GM23248 (cell line): ENCODE measurements at places on chromosomes 4 and X.

- no peak for DNase-seq
These were observed 20.0 kb upstream of the HOPX start for GRCh38 chr4:56701161-56701480.

GRCh38 chr4:3527914-3528876 is 4.0 kb downstream of the LRPAP1 start:
- no peak for DNase-seq

- no peak for DNase-seq
These were observed 590.7 kb downstream of the BCOR start for GRCh38 chrX:39507034-39507433.

DNA sequence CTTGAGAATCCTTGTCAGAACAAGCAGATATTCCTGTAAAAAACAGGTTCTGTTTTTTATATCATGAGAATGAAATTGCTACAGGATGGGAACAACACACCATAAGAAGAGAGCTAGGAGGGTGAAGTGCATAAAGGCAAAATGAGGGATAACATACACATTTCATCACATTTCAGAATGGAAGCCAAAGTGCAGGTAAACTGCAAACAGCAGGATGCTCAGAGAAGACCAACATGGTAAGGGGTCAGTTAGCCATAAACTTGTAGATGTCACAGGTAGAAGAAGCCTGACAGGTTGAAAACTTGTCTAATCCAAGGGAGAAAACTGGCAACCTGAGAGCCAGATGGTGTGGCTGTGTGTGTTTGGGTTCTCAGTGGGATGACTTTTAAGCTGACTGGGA is 88.9 kb upstream of the FAT1 start:
- no peak for DNase-seq

DNA sequence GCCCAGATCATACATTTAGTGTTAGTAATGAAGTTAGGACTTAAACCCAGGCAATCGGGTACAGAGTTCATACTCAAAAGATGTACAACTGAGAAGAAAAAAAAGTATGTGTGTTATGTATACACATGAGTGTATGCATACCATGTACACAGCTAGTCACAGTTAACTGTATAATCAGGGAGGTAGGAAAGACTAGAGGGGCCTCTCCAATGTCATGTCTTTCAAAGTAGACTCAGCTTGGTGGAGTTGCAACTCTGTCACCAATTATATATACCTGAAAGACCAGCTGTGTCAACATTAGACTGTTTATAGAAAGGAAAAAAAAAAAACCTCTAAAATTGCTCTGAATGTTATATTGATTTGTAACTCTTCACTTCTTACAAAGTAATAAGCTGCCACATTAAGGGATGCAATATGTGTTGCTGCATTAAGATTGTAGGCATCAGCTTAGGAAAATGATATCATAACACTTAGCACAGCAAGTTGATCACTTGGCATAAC is 167.5 kb downstream of the DCTD start:
- no peak for DNase-seq

- DNase-seq: peak; percentile 91
These were observed 12.4 kb upstream of the PACRGL start for GRCh38 chr4:20687864-20688263.

- DNase-seq: no peak
These were observed 153.2 kb downstream of the KLF8 start for GRCh38 chrX:56385336-56385735.

DNA sequence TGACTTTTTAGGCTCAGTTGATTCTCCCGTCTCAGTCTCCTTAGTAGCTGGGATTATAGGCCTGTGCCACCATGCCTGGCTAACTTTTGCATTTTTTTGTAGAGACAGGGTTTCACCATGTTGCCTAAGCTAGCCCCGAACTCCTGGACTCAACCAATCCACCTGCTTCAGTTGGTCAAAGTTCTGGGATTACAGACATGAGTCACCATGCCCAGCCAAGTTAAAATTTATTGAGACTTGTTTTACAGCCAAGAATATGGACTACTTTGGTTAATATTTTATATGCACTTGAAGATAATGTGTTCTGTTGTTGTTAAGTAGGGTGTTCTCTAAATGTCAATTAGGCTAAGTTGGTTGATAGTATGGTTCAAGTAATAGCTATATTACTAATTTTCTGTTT is 58.7 kb downstream of the CYTL1 start:
- no peak for DNase-seq

- no peak for DNase-seq
These were observed 83.6 kb downstream of the HPGD start for GRCh38 chr4:174438711-174439110.

DNA sequence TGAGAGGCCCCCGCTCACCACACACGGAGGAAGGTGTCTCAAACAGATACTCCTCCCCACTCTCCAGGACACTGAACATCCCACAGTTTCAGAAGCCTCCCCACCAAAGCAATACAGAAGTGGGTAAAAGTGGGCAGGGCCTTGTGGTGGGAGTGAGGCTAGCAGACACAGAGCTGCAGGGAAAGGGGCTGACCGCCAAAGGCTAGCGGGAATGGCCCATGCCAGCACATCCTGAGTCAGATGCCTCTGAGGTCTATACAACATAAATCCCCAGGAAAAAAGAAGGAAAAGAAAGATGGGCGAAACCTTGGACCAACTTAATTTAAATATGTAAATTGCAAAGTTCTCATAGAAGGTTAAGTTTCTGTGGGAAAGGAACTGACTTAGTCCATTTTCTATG is 21.9 kb upstream of the ARHGAP10 start:
- DNase-seq: peak; percentile 36

GRCh38 chr4:79046016-79046592 is 106.9 kb upstream of the PAQR3 start:
- DNase-seq: no peak

DNA sequence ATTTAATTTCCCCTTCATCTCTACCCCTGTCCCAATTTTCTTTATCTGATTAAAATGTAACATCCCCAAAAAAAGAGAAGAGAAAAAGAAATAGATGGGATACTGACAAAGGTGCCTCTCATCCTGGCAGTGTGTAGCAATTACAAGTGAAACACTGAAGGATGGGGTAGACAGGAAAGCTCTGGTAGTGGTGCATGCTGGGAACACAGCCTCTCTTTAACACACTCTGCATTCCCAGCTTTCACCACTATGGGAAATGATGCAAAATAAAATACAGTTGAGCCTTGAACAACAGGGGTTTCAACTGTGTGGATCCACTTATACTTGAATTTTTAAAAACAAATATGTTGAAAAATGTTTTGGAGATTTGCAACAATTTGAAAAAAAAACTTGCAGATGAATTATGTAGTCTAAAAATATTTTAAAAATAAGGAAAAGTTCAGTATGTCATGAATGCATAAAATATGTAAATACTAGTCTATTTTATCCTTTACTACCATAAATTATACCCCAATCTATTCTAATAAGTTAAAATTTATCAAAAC is 239.2 kb upstream of the DDX53 start:
- no peak for DNase-seq

- DNase-seq: no peak
These were observed 189.6 kb downstream of the TENM3 start for GRCh38 chr4:182432819-182433218.

DNA sequence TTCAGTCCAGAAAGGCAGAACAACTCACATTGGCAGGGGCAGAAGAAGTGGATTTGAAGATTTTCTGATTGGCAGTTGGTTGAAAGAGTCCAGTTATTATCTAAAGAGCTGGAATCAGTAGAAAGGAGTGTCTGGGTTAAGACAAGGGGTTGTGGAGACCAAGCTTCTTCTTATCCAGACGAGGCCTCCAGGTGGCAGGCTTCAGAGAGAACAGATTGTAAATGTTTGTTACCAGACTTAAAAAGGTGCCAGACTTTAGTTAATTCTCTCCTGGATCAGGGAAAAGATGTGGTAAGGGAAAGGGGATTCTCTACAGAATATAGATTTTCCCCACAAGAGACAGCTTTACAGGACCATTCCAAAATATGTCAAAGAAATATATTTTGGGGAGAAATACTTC is 36.7 kb upstream of the TLR3 start:
- peak; percentile 21 for DNase-seq

GRCh38 chrX:133402042-133402453 is 13.2 kb downstream of the GPC4 start:
- peak; percentile 65 for DNase-seq

- peak; percentile 31 for DNase-seq
These were observed 11.0 kb upstream of the DUSP9 start for GRCh38 chrX:153635788-153636668.

- peak; percentile 51 for DNase-seq
These were observed 347.8 kb upstream of the PITX2 start for GRCh38 chr4:110970642-110971041.

DNA sequence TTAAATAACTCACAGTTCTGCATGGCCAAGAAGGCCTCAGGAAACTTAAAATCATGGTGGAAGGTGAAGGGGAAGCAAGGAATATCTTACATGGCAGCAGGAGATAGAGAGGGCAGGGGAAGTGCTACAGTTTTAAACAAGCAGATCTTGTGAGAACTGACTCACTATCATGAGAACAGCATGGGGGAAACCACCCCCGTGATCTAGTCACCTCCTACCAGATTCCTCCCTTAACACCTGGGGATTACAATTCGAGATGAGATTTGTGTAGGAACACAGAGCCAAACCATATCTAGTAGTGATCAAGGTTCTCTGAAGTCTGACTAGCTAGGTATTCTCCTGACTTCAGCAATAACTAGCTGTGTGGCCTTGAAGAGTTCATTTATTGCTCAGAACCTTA is 56.0 kb downstream of the BANK1 start:
- DNase-seq: no peak

GRCh38 chrX:57772637-57773036 is 92.6 kb upstream of the NLRP2B start:
- DNase-seq: peak; percentile 6

- DNase-seq: peak; percentile 39
These were observed 85.6 kb downstream of the SHROOM2 start for GRCh38 chrX:9871701-9872268.

DNA sequence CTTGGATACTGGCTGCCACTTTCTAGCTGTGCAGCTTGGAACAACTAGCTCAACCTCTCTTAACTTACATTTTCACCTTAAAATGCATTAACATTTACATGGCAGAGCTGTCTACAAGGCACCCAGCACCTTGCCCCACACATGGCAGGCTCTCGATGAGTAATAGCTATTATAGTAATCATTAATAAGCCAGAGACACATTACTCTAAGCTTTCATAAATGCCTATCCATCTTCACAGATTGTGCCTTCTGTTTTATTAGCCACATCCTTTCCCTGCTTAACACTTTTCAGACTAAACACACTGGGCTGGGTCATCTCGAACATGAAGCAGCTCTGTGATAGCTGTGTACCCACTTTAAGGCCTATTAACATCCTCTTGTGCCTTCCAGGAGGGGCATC is 83.8 kb upstream of the UCP1 start:
- DNase-seq: no peak

GRCh38 chrX:28922106-28922505 is 334.9 kb downstream of the IL1RAPL1 start:
- no peak for DNase-seq

- DNase-seq: no peak
These were observed at the start of gene ABCG2 for GRCh38 chr4:88158489-88159228. Gene ABCG2, minus strand, starts transcription at chr4:88158639. Its CDS starts 18,644 bp downstream, at chr4:88139995.

- no peak for DNase-seq
These were observed 30.8 kb upstream of the CXCL8 start for GRCh38 chr4:73709451-73710033.

GRCh38 chr4:71474731-71475130 is 135.9 kb downstream of the SLC4A4 start:
- DNase-seq: no peak
